WERI-Rb-1 (cell line): ENCODE measurements at places on chromosomes 2 and 18.

DNA sequence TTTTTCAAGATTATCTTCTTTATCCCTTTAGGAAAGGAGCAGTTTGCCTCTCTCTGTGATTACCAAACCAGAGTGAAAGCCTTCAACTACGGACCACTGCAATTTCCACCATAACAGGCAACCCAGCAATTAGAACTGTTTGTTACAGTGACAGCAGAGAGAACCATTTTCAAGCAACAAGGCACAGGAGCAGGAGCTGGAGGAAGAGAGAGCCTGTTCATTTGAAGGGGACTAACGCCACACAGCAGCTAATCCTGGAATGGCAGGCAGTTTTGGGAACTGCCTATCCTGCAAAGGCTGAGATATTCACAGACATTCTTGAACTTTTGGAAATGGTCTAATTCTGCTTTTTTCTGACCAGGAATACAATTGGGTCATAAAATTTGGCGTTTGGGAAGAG lies 1541.9 kb upstream of the PIK3C3 start:
- peak; percentile 58 for DNase-seq

- no peak for DNase-seq
These were observed 442.6 kb upstream of the LRATD1 start for GRCh38 chr2:14189929-14190328.

GRCh38 chr2:23354554-23354953 lies 30.4 kb upstream of the KLHL29 start:
- no peak for DNase-seq

GRCh38 chr2:211609127-211609526 lies 929.5 kb downstream of the ERBB4 start:
- no peak for DNase-seq

DNA sequence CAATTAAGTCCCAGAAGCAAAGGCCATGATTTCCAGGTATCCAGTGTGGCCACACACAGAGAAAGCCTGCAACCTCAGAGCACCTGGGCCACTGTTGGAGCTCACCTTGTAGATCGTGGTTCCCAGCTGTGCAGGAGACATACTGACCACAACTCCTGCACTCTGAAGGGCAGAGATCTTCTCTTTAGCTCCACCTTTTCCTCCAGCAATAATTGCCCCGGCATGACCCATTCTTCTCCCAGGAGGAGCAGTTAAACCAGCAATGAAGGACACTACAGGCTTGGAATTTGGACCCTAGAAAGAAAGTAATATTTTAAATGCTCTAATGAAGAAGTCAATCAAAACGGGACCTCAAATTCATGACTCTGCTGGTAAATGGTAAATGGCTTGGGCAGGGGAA lies 33.8 kb downstream of the SUCLG1 start:
- DNase-seq, result no peak

DNA sequence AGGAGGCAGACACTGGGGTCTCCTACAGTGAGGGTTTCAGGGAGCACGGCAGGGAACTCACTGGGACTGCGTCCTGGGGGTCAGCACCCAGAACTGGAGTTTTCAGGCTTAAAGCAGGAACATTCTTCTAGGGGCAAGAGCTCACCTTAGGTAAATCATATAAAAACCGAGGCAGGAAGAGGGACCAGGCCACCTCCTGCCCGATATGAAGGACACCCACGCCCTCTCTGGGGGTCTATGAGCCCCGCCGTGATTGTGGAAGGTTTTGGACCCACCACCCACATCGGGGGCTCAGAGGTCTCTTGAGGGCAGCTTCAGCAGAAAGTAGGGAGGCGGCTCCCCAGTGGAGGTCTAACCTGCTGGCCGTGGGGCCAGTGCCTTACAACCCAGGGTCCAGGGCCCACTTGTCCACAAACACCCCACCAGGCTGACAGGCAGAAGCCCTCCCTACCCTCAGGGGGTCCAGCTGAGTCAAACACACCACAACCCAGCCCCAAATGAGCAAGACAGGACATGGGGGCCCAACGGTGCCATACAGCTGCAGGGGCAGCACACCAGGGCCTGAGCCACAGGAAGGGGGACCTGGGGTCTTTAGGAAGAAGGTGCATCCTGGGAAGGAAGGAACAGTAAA lies 25.3 kb downstream of the CROCC2 start:
- no peak for DNase-seq

- no peak for DNase-seq
These were observed 634.9 kb upstream of the PIK3C3 start for GRCh38 chr18:41320100-41320499.

- peak; percentile 63 for DNase-seq
These were observed 132.2 kb downstream of the TSN start for GRCh38 chr2:121887513-121888188.

DNA sequence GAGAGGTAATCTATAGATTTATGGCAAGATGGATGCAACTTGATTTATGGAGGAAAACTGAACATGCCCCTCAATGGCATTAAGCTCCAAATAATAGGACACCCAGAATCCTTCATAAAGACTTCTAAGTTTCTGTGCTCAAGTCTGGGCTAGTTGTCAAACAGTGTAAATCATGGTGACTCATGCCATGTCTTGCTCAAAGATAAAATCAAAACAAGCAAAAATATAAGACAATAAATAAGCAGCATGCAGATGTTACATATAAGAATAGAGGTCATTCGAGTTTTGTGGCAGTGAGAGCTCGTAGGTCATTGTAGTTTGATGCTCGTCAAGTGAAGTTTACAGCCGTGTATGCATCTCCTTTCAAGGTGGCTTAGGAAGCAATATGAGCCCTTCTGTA lies 403.2 kb downstream of the THSD7B start:
- no peak for DNase-seq
